ENCODE measurements at places on chromosomes 16 and 17.

DNA sequence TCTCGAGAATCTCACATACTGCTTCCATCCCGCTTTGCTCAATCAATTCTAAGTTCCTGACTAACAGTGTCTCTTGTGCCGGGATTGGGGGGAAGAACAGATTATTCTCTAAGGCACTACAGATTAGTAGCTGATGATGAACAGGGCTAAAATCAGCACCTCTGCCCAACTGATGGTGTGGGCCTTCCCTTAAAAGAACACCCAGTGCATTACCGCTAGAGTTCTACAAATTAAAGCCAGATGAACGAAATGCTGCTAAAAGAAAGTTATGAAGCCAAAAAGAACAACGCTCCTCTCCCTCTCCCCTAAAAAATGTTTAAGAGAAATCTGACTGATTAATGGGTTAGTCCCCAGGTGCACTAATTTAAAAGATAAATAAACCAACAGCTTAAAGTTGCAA, 4.4 kb downstream of the CDC27 start:
- DNase-seq, result no peak

DNA sequence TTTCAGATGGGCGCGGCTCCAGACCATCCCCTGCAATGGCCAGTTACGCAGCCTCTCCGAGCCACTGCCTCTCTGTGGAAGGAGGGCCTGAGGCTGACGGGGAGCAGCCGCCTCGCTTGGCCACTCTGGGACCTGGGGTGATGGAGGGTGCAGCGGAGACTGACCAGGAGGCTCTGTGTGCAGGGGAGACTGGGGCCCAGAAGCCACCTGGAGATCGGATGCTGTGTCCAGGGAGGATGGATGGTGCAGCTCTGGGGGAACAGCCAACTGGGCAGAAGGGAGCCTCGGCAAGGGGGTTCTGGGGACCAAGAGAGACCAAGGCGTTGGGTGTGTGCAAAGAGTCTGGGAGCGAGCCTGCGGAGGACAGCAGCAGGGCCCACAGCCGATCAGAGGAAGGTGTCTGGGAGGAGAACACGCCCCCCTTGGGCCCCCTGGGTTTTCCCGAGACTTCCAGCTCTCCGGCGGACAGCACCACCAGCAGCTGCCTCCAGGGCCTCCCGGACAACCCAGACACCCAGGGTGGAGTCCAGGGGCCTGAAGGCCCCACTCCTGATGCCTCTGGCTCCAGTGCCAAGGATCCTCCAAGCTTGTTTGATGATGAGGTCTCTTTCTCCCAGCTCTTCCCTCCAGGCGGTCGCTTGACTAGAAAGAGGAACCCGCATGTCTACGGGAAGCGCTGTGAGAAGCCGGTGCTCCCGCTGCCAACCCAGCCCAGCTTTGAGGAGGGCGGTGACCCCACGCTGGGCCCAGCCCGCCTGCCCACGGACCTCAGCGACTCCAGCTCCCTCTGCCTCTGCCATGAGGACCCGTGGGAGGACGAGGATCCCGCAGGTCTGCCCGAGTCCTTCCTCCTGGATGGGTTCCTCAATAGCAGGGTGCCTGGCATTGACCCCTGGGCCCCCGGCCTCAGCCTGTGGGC, 17.4 kb upstream of the ZFPM1 start:
- DNase-seq, result no peak

GRCh38 chr17:79097226-79098055, 22.8 kb downstream of the ENGASE start:
- no peak for DNase-seq

- no peak for DNase-seq
Observed at GRCh38 chr17:13182450-13182849, 164.6 kb upstream of the ELAC2 start.

GRCh38 chr17:79781736-79782575, 4.0 kb downstream of the CBX2 start:
- DNase-seq, result peak; percentile 63

DNA sequence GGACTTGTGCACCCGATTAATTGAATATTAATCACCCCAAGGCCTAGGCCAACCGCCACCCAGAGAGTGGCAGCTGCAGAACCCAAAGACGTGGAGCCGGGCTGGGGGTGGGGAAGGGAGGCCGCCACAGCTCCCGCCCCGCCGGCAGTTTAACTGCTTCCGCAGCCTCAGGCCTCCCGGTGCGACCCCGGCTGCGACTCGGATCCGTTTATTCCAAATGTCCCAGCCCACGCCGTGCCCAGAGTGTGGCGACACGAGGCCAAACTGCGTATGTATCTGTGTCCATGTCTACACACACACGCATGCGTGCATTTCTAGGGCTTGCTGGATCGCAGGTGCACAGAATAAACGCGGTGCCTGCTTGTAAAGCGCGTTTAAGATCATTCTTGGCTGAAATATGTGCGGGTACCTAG, 802 bp upstream of the TOB1 start:
- peak; percentile 94 for DNase-seq

- DNase-seq, result no peak
Observed at GRCh38 chr16:17945080-17945601, 391.4 kb downstream of the NPIPA8 start.

GRCh38 chr16:7083096-7083495, 249.5 kb upstream of the RBFOX1 start:
- no peak for DNase-seq

DNA sequence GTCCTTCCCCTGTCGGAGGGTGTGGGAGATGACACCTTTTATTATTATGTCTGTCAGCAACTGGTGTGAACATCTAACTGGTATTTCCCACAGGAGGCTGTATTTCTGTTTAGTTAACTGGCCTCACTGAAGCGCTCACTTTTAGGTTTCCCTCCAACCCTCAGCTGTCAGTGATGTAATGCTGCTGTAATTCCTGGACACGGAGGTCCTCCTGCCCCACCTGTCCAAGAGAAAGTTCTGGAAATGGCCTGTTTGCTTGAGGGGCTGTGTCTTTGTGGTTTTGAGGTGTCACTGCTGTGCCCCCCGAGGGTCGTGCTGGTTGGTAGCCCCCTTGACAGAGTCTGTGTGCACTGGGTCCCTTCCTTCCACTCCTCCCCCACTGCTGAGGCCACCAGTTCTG, 11.5 kb downstream of the KCNJ12 start:
- no peak for DNase-seq

DNA sequence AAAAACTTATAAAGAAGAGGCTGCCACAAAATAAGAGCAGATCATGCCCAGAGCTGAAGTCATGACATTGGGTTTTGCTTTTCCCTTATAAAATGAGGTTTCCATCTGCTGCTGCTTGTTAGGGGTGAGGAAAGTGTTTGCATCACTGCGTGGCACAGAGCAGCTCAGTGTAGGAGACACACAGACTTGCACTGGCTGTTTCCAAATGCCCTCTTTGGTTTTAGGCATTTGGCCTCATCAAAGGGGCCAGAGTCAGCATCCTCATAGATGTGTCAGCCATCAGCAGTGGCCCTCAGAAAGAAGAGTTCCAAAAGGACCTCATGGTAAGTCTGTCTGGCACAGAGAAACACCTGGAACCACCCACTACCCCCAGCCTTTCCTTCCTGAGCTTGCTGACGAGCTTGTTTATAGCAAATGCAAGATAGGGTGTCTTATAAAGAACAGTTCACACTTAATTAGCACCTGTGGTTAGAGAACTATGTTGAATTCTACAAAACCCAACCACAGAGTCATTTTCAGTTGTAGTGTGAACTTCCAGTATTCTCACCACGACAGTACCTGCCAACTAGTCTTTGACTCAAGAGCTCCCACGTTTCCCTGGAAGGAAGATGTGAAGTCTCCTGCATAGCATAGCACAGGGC, 17.0 kb downstream of the VWA3A start:
- no peak for DNase-seq

DNA sequence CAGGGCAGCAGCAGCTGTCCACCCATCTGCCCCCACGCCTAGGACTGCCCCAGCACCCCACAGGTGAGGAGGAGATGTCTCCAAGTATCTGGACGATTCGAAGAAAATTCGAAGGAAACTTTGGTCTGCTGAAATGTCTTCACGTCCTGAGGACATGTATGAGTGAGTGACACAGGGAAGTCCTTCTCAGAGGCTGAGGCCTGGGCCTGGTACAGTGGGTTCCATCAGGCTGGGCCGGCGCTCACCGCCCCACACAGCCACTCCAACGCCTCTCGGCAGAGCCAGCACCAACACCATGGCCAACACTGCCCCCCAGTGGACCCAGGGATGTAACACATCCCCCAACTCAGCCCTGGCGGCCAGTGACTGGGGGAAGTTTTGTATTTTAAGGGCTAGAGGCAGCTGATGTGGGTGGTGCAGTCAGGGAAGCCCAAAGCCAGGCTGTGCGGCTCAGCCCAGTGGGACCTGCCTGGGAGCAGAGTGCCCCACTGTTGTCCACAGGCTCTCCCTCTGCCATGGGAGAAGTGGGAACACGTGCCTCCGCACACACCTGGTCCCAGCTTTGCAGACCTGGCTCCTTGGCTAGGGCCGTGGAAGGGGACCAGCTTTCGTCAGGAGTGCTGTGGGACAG, 55.8 kb upstream of the FASN start:
- DNase-seq, result peak; percentile 95

DNA sequence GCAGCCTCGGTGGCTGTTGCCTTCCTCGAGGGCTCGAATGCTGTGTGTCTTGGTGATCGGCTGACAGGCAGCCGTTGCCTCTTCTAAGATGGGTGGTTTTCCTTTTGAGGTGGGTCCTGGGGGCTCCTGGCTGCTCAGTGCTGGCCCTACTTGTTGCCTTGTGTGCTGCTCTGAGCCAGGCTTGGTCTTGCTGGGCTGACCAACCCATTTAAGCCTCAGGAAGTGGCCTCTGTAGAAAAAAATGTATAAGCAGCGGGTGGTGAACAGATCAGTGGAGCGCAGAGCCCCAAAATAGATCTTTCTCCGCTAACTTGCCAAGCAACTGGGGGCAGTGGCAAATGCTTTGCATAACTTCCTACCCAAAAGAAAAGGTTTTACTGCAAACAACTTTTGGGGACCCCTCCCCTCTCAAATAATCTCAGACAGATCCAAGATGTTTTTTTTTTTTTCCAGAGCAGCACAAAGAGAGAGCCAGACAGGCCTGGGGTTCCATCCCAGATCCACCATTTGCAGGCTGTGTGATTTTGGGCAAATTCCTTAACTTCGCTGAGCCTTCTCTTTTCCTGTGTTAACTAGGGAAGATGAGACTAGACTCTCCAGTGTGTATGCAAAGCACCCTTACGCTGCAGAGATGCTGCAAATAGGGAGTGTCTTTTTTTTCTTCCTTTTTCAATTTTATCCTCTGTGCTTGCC, 42.5 kb downstream of the PLCG2 start:
- DNase-seq, result peak; percentile 79

- DNase-seq, result no peak
Observed at GRCh38 chr17:43787728-43788127, 7.5 kb downstream of the CFAP97D1 start.

DNA sequence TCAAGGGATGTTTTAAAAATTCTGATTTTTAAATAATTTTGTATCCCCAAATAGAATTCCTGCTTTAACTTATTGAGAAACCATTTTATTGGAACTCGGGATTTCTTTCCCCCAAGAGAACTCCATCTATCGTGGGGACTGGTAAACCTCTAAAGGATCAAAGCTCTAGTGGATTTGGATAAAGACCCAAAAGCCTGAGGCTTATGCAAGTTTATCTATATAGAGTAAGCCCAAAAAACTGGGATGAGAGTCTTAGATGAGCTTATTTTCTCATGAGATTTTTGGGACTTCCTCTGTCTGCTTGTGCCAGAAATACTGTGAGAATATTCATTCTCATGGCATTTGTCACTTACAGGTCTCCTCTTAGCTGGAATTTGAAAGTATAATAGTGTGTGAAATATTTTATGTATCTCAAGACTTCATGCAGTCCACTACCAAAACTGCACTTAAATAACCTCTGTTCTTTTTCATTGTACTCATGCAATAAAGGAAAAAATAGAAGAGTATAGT, 333.1 kb downstream of the BCAS3 start:
- DNase-seq, result no peak
